Kidney capillary endothelial cell (primary cell): ENCODE measurements at places on chromosomes 7 and 10.

- peak; percentile 15 for DNase-seq
These were observed 247.1 kb downstream of the COBL start for GRCh38 chr7:51069411-51070083.

GRCh38 chr7:116641551-116642153 is 30.3 kb upstream of the MET start:
- DNase-seq: no peak

DNA sequence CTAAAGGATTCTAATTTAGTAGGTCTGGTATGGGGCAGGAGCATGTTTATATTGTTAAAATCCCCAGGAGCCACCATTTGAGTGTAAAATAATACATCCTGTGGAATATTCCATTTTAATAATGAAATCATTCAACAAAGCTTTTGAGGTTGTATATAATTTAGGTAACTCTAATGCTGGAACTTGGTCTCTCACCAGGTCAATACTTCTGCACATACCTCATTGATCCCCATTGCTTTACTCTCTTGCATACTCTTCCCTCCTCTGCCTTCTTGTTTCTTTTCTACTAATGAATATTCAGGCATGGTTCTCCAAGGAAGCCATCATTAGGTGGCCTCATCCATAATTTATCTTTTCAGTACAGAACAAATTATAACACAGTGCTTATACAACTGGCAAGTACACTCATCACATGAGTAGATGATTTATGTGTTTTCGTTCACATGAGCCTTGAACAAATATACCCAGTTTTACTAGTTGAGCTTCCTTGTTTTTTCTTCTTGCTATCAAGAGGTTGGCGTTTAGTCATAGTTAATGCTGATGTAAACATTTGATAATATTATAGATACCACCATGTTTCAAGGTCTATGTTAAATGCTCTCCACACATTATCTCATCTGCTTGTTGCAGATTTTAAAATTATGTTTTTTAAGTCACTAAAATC is 7.2 kb downstream of the PALS2 start:
- no peak for DNase-seq

- no peak for DNase-seq
These were observed 35.3 kb downstream of the KCNH2 start for GRCh38 chr7:150942591-150943452.

DNA sequence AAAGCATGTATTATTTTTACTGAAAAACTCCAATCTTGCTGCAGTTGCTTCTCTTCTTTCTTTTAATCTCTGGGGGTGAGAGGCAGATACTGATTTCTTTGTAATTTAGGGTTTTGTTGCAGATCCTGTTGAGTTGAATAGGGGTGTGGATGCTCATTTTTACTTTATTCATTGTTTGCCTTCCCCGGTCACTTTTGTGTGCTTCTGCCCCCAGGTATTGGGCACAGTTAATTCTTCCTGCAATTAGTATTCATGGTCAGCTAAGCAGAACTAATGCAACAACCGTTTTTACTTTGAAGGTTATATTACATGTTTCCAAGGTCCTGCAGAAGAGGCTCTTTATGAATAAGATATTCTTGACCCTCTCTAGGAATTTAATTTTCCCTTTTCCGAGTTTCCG is 96.4 kb downstream of the BUB3 start:
- DNase-seq: no peak

DNA sequence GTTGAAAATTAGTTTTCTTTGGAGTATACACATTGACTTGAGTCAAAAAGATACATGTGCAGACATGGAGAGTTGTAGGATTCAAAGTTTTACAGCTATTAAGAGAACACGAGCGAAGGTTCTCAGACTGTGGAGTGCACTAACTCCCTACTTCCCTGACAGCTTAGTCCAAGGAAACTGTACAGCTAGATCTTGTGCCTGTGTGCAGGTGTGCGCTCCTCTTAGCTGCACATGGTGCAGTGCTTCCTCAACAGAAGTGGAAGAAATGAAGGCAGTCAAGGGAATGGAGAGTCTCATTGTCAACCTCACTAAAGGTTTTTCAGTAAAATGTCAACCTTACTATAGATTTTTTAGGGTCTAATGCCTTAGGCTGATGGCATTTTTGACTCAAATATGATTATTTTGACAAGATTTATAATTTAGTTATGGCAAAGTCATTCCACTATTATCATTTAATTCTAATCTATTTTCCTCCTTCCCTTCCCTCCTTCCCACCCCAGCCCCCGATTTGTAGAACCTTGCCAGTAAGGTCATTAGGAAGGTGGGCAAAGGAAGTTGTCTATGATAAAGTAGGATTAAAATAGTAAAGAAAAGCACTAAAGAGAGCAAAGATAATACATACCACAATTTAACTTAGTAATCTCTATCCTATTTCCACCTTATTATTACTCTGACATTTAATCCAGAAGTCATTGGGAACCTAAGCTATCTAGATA is 13.6 kb downstream of the PDK4 start:
- DNase-seq: no peak
